Cerebellar nuclear complex (tissue), 1 donor: ENCODE measurements at places on chromosomes 1 and 21.

DNA sequence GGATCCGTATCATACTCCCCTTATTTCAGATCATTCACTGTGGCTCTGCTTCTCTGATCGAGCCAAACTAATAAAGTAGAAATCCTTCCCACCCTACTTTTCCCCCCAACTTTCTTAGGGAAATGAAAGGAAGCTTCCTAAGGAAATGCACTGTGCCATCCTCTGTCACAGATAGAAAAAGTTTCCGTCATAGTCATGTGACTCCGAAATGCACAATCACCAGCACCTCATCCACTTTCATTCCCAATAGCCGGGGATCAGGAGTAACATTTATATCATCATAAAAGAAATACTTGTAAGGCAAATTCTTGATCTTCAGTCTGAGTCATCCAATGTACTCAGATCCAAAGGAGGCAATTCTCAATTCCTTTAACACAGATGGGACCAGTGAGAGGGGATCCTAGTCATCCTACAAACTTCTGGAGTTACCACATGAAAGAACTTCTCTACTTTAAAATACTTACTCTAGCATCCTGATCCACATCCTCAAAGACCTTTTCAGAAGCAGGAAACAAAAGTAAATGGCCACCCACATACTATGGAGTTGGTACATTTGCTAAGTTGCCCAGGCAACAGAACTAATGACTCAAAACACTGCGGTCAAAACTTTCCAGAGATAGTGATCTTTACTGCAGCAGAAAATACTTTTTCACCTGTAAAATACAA is 97.8 kb upstream of the ZC3H11B start:
- no peak for DNase-seq

GRCh38 chr1:193432979-193433587 is 246.7 kb upstream of the B3GALT2 start:
- DNase-seq = no peak

- DNase-seq = no peak
These were observed 43.4 kb downstream of the NUF2 start for GRCh38 chr1:163365186-163365585.

GRCh38 chr1:154607106-154607608 is 829 bp downstream of the ADAR start:
- no peak for DNase-seq

DNA sequence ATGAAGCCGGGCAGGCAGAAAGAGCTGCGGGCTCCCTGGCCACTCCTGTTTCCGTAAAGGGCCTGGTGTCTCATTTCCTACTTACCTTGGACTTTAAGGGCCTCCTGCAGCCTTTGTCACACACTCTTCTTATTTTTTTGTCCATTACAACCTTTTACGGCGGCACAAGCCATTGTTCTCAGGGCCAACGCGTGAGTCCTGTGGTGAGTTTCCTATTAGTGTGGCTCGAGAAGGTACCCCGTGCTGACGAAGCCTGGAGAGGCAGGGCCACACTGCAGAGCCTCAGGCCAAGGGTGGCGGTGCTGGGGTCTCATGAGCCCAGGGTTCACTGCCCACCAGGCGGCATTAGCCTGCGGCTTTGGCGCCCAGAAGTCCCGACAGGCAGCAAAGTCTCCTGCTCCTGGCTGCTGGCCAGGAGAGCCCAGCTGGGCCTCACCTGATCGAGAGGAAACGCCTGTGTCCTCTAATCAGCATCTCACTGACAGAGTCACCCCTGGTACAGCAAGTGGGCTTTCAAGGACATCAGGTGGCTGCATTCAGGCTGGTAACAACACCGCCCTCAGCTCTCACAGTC is 62.0 kb downstream of the SIK1 start:
- DNase-seq = no peak

GRCh38 chr1:223231011-223231572 is 88.0 kb upstream of the TLR5 start:
- DNase-seq = no peak

- no peak for DNase-seq
These were observed 85.3 kb upstream of the GPR88 start for GRCh38 chr1:100452641-100453040.

DNA sequence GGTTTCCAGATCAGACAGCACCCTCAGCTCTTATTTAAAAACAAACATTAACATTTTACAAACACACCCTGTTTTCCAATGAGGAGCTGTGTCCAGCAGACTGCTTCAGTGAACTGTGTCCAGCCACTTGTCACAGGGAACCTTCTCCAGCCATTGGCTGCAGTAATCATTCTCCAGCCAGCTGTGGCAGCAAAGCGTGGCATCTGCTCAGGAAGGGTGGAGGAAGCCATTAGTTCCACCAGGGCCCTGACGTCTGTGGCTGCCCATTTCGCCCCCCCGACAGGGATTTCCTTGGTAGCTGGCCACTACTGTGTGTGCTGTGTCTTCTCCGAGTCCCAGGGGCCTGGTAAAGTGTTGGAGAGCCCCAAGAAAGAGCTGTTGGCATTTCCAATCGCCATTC is 62.9 kb upstream of the SELENON start:
- DNase-seq = no peak

DNA sequence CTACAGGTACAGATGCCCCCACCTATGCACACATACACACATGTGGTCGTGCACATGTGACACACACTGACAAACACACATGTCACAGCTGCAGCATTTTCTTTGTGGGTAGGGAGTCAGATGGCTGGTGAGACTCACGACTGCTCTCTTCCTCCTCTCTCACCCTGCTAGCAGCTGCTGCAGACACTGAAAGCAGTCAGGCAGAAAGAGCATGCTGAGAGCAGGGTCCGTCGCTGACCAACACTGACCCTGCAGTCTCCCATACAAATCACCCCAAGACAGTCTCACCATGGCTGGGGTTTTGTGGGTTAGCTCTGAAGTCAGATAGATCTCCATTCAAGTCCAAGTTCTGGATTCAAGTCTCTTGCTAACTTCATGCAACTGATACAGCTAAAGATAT is 188.3 kb downstream of the ASTN1 start:
- no peak for DNase-seq

- DNase-seq = no peak
These were observed 595 bp downstream of the AK2 start for GRCh38 chr1:33036051-33036525.

GRCh38 chr1:110234691-110235090 is 24.6 kb downstream of the KCNC4 start:
- no peak for DNase-seq

DNA sequence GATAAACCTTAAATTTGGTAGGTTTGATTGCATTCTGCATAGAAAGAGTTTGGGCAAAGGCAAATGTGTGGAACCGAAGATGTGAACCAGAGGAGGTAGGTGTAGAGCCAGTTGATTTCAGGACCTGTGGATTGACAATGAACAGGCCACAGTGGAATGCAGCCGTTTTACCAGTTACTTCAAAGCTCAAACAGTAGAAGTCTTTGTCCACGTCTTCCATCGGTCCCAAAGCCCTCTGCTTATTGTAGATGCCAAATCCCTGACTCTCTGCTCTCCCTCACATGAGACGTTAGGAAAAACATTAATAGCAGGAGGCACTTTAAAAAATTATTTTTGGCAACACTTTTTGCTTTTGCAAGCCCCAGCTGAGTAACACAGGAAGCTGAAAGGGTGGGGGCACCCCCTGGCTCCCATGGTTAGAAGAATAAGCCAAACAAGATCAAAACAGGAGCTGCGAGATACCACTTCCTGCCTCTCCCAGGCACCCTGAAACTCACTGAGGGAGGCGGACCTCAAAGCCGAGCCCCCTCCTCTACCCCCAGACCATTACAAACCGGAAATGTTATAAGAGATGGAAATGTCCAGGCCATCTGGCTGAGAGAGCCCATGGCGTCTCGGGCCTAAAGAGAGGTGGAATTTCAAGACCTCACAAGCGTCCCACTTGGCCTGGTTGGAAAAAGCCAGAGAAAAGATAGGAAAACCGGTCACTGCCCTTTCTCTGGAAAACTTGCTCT is 13.5 kb downstream of the TRAF3IP3 start:
- no peak for DNase-seq

DNA sequence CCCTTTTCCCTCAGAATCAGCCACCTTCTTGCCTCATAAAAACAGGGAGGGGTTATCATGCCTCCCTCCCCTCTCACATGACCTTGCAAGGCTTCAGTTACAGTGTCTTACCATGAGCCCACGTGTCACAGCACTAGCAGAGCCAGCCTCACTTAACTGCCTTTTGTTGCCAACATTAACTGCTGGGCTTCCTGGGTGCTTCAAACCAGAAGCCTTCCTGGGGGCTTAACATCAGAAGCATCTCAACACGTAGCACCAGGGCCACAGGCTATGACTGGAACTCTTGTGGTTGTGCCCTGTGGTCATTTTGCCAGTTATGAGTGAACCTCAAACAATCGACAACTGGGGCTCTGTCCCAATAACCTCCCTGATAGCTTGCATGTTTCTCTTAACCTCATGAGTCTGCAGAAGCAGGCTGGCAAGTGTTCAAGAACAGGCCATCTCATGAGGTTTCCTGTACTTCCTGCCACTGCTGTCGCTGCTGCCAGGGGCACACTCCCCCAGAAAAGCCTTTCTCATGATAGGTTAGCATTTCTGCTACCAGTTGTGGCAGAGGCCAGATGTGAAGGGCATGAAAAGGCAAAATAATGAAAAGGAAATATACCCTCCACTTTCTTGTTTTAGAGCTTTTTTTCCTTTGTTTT is 132.2 kb downstream of the GLUL start:
- no peak for DNase-seq

- no peak for DNase-seq
These were observed 501.2 kb upstream of the ADGRL4 start for GRCh38 chr1:79507770-79508169.

DNA sequence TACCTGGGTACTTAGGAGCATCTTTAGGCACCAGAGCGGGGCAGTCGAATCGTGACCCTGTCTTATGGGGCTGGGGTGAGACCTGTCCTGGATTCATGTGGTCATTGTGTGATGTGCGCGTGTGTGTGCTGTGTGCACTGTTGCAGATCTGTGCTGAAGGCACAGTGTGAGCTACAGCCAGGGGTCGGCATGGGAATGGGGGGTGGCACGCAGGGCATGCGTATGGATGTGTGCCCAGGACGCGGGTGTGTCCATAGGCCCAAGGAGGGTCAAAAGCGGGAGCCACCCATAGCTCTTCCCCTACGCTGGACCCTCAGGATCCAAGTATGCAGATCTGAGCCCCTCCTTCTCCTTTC is 14.6 kb downstream of the PTPRF start:
- no peak for DNase-seq

- no peak for DNase-seq
These were observed 16.8 kb upstream of the SH3GLB1 start for GRCh38 chr1:86687595-86687994.

DNA sequence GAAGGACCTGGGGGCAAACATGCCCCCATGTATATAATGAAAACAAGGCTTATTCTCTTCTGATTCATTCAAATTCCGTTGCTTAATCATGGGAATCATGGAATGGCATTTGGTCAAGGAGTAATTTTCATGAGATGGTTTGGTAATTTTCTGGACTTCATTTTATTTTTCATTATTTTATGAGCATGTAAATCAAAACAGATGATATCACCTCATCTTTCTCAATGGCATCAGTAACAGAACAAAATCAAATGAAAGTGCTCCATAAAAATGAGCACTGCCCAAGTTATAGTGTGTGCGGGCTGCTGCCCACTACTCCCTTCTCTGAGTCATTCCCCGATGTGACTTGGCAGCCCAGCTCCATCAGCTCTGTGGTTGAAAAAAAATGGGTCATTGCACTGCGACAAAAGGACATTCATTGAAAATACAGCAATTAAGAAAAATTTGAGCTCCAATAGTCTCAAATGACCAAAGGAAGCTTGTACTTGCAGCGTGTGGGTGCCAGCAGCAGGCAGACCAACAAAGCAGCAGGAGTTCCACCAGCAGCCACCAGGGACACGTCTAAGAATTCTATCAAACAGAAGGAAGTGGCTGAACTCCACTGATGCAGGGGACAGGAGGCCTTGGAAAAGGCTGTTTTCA is 84.3 kb upstream of the VAV3 start:
- no peak for DNase-seq

GRCh38 chr1:115718011-115718754 is 50.3 kb downstream of the CASQ2 start:
- no peak for DNase-seq

- no peak for DNase-seq
These were observed 43.7 kb downstream of the SAMD13 start for GRCh38 chr1:84345220-84345619.

GRCh38 chr21:17660862-17661261 is 48.2 kb upstream of the BTG3 start:
- no peak for DNase-seq

GRCh38 chr1:210328032-210328745 is 513 bp upstream of the HHAT start:
- DNase-seq = no peak

DNA sequence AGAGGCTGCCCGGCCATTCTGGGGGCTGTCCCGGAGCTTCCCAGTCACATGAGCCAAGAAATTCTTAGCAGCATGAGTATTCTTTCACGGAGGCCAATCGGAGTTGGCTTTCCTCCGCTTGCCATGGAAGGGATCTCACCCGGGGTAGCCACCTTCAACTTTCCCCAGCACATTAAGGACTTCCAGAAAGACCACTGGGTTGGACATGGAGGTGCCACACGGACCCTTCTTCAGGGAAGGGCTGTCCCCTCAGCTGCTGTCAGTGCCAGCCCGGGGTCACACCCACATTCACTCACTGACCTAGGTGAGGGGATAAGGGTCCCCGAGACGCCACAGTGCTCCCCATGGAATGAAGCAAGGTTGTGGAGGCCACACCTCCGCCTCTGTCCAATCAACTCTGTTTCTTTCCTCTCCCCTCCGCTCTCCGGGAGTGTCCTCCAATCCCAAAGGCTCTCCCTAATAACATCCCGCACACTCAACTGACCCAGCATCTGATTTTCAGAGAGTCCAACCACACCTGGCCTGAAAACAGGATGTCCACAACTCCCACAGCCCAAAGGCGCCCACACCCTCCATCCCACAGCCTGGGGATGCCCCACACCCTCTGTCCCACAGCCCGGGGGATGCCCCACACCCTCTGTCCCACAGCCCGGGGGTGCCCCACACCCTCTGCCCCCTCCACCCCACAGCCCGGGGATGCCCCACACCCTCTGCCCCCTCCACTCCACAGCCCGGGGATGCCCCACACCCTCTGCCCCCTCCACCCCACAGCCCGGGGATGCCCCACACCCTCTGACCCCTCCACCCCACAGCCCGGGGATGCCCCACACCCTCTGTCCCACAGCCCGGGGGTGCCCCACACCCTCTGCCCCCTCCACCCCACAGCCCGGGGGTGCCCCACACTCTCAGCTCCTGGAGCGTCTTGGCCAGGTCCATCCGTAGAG is 19.4 kb downstream of the RSPH1 start:
- no peak for DNase-seq

DNA sequence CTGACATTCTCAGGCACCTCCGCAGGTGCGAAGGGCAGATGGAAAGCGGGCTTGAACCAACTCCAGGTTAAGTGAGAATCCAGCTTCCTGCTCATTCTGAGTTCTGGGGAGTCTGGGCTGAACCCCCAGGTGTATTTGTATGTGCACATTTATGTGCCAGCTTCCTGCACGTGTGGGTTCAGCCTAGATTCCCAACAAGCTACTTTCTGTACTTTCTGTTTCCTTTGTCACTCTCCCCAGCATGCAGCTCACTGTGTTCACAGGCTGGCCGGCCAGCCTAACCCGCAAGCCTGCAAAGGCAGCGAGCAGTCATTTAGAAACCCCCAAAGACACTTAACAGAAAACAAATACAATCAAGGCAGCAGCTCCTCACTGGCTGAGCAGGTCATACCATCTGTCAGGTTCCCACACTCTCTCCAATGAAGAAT is 1.3 kb upstream of the IL19 start:
- DNase-seq = no peak

GRCh38 chr1:106217765-106218164 is 838.7 kb upstream of the PRMT6 start:
- DNase-seq = no peak

- no peak for DNase-seq
These were observed 24.2 kb downstream of the TBX19 start for GRCh38 chr1:168304865-168305264.

- DNase-seq = no peak
These were observed 10.7 kb upstream of the OR2B11 start for GRCh38 chr1:247468481-247469140.
